ENCODE measurements at places on chromosomes 3 and 15. TPM values are rescaled to one million over a fixed set of nuclear protein-coding genes. Genes with fewer than 3 reads are reported as not detected.

The TNFAIP8L3 gene
- 14.2 TPM for total RNA-seq

The CCDC54 gene
- not detected for total RNA-seq

The TMEM212 gene
- total RNA-seq = not detected

The RCN2 gene
- total RNA-seq = 50.8 TPM

The EXD1 gene
- not detected for total RNA-seq

The FBXL2 gene
- 9.8 TPM for total RNA-seq

The GOLGA8G gene
- under 0.01 TPM for total RNA-seq

The SLC15A2 gene
- total RNA-seq = 0.14 TPM

The CYP19A1 gene
- 4.0 TPM for total RNA-seq

The PAQR5 gene
- 9.6 TPM for total RNA-seq

The CIB1 gene
- total RNA-seq = 46.6 TPM

The GOLGA8R gene
- 2.1 TPM for total RNA-seq

The ITIH1 gene
- total RNA-seq = 0.18 TPM

The ZMYND10 gene
- total RNA-seq = 0.28 TPM

The UPK1B gene
- total RNA-seq = under 0.01 TPM

The CHMP2B gene
- 19.6 TPM for total RNA-seq

The B3GNT5 gene
- 1.00 TPM for total RNA-seq

The MUC20 gene
- total RNA-seq = 0.74 TPM

The FGD5 gene
- 0.14 TPM for total RNA-seq

The CHRD gene
- total RNA-seq = 1.4 TPM

The DUOXA2 gene
- not detected for total RNA-seq

The CD86 gene
- not detected for total RNA-seq

The RBP2 gene
- not detected for total RNA-seq

The TICRR gene
- total RNA-seq = 0.28 TPM

The TGM4 gene
- not detected for total RNA-seq

The TMEM207 gene
- not detected for total RNA-seq

The ITGA11 gene
- total RNA-seq = 55.0 TPM

The GHSR gene
- total RNA-seq = not detected
